ENCODE measurements at places on chromosomes 12 and 14.

DNA sequence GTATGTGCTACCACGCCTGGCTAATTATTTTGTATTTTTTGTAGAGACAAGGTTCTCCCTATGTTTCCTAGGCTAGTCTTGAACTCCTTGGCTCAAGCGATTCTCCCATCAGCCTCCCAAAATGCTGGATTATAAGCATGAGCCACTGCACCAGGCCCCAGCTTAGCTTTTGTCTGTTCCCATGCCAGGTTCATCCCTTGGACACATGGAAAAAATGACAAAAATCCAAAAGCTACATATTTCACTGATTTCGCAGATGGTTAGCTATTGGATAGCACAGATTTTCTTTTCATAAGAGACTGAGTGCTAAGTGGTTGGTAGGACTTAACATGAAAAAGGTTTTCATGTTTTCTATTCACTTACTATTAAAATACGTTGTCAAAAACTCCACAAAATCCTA, 286.6 kb upstream of the KITLG start:
- DNase-seq = no peak

DNA sequence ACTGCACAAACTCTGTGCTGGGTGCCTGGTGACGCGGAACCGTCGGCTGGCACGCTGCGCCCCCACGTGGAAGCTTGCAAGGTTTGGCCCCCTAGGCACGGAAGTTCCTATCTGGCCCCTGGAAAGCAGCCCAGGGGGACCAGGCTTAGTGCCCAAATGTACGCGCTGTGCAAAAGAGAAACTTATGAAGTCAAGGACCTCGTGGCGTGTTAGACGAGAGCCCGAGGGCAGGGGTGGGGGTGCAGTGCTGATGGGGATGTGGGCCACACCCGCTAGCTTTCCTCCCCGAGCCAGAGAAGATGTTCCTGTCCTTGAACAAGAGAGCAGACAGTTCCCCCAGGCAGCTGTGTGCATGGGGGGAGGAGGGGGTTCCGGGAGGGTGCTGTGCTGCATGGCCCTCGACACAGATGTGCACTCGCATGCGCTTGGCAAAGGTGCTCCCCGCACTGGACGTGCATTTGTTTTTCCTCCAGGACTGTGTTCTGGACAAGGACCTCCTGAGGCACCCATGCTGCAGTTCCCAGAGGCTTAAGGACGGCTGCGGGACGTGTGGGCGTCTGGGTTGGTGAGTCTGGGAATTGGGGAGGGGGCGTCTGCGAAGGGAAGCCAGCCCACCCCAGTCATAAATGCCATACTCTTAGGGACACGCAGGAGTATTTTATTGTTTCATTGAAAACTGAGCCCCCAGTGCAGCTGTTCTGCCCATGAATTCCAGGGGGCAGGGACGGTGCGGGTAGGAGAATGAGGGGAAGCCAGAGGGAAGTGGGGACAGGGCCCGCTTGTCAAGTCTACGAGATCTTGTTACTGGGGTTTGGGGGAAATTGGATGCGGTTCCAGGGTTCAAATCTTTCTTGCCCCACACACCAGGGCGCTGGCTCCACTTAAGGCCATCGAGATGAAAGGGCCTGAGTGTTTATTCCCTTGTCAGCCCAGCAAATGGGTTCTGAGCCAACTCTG, 80.0 kb downstream of the NTF3 start:
- no peak for DNase-seq

- DNase-seq = no peak
These were observed 100.3 kb downstream of the ESR2 start for GRCh38 chr14:64193821-64194220.

GRCh38 chr14:103370087-103370486, 15.1 kb upstream of the MARK3 start:
- no peak for DNase-seq

GRCh38 chr14:102162487-102162886, 22.8 kb downstream of the WDR20 start:
- DNase-seq = no peak

DNA sequence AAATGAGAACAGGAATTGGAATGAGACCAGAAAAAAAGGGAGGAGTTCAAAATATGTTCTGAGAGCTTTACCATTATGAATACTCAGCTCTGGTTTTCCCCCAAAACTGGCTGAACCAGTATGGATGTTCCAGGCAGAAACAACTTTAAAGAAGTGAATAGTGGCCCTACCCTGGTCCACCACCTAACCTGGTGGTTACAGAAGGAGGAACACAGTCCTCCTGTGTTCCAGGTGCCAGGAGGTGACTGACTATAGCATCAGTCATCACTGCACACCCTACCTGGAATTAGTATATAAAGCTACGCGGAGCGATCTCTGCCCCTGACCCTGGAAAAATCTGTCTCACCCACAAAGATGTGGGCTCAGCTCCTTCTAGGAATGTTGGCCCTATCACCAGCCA, at the start of gene A2ML1:
TSS of gene A2ML1 (plus strand) at position 324 of the 400 bp plus-strand sequence. CDS start at position 355, 31 bp downstream.
- DNase-seq = no peak

DNA sequence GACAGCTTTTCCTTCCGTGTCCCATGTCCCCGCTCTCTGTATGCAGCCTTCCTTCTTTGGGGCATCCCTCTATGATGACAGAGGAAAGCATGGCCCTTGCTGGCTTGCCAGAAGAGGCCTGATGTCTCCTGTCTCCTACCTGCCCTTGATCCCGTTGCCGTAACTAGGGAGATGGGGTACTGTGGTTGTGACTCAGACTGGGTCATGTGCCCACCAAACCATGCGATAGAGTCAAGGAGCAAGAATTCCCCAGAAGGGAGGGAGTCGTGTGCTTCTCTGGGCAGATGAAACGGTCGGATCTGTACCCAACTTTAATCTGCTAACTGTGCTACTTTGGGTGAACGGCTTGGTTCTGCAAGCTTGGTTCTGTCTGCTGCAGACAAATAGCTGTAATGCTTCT, 99.1 kb upstream of the DYNC1H1 start:
- DNase-seq = no peak

DNA sequence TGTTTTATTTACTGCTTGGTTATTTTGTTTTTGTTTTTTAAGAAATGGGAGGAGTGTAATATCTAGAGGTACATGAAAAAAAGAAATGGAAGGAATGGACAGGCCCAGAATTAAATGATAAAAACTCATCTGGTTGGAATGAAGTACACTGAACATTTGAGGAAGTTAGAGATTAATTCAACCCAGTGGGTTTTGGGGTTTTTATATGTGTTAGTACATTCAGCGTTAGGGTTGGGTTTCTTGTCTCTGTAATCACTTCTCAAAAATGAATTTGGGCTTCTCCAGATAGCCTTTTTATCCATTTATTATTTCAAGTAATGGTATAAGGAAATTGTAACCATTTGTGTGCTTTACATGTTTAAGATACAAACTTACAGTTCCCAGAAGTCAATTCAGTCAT, 19.5 kb upstream of the NUP107 start:
- DNase-seq = no peak

- DNase-seq = no peak
These were observed 598 bp downstream of the UBE2N start for GRCh38 chr12:93441081-93441616.

DNA sequence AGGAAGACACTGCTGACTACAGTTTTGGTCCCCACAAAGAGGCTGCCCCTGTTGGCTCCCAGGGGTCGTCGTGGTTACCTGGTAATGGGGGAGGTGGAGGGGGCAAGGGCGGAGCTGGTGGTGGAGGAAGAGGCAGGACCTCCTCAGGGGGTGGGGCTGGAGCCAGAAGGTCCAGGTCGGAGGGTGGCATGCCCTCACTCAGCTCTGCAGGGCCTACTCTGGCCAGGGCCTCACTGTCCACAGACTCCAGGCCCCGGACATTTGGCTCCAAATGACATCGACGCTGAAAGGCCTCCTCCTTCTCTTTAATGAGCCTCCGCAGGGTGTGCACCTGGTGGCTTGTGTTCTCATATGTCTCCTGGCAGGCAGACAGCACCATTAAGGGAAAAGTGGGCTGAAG, 28.5 kb downstream of the PRPF40B start:
- DNase-seq = no peak

GRCh38 chr14:67778792-67779191, 37.6 kb downstream of the ZFYVE26 start:
- DNase-seq = no peak

DNA sequence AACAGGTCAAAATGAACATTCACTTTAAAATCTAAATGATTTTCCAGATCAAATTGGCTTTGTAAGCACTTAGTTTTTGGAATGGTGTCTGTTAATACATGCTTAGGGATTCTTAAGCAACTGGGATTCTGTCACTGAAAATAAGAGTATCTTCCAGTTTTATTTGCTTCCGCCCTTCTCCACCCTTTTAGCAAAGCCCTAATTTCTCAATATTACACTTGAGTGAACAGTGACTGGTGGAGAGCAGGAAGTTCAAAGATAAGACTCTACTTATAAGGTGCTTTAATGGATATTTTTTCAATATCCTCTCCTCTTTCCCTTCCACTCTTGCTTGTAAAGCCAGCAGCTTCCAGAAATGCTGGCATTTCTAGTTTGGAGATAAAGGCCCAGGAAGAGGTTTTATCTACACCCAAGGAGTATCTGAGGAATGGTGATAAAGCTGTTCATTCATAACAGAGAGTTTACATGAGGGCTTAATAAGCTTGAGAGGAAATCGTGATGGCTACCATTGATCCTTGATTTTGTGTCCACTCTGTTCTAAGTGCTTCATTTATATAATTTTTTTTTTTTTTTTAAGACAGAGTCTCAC, 265.9 kb upstream of the PRICKLE1 start:
- DNase-seq = no peak

DNA sequence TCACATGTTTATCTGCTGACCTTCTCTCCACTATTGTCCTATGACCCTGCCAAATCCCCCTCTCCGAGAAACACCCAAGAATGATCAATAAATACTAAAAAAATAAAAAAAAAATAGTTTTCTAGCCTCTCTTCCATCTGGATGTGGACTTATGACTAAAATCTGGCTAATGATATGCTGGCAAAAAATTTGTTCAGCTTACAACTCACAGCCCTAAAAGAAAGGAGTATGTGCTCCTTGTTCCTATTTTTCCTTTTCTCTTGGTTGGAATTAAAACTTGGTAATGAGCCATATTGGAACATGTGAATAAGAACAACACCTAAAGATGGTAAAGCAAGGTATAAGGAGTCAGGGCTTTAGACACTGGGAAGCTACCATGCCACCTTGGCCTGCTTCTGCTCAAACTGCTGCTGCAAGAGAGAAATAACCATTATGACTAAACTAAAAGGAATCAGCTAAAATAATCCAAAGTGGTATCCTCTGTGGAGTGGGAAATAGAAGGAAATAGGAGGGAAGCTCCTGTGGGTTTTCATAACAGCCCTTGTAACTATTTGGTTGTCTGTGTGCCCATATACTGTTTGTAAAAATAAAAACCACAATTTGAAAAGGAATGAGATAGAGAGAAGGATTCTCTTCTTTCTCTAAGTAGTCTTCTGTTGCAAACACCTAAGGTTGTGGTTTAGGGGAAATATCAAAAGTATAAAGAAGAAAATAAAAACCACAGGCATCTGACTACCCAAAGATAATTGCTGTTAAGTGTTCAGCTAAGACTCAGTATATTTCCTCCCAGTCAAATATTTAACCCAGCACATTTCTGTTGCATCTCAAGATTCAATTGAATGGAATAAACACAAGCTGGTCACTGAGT, 53.8 kb downstream of the SDR9C7 start:
- no peak for DNase-seq

GRCh38 chr12:96044017-96044942, 8.9 kb upstream of the LTA4H start:
- DNase-seq = no peak

- no peak for DNase-seq
These were observed 22.2 kb upstream of the GPRC5D start for GRCh38 chr12:12974211-12974610.

DNA sequence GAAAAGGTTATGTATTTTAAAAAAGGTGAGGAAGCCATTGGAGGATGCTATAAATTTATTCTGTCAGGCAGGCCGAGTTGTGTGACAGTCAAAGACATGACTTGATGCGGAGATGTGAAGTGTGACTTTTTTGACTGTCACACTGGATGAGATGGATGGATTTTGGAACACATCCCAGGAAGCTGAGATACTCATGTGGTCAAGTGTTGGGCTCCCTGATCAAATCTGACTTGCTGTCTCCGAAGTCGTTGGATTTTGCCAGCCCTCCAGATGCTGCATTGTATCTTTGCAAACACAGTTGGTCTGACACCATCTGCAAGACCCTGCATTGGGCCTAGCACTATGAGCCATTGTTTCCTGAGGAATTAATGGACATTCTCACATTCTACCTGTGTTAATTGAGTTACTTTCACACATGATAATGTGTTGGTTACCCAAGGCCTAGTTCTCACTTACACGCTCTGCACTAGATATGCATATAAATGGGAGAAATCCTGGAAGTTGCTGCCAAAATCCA, 204.0 kb upstream of the PRKD1 start:
- DNase-seq = no peak

DNA sequence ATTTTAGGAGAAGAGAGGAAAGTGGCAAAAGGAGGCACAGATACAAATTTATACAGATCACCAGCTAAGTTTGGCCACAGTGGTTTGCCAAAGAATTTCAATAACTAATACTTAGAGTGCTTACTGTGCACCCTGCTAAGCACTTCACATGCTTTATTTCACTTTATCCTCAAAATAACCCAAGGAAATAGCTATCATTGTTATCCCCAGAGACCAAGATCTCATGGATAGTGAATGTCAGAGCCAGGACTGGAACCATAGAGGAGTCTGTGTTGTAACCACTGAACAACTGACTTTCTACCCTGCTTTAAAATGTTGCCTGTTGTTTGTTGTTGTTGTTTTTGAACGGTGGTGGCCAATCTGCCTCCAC, 1.3 kb upstream of the TCP11L2 start:
- DNase-seq = no peak

- no peak for DNase-seq
These were observed 2.5 kb downstream of the AJUBA start for GRCh38 chr14:22979748-22980392.

- DNase-seq = no peak
These were observed 417.1 kb downstream of the AEBP2 start for GRCh38 chr12:19856389-19856788.

GRCh38 chr14:84375235-84375634, 1154.7 kb upstream of the FLRT2 start:
- no peak for DNase-seq

- no peak for DNase-seq
These were observed 42.9 kb downstream of the BRAP start for GRCh38 chr12:111642681-111643426.

GRCh38 chr12:71125515-71125914, 32.3 kb downstream of the TSPAN8 start:
- no peak for DNase-seq

DNA sequence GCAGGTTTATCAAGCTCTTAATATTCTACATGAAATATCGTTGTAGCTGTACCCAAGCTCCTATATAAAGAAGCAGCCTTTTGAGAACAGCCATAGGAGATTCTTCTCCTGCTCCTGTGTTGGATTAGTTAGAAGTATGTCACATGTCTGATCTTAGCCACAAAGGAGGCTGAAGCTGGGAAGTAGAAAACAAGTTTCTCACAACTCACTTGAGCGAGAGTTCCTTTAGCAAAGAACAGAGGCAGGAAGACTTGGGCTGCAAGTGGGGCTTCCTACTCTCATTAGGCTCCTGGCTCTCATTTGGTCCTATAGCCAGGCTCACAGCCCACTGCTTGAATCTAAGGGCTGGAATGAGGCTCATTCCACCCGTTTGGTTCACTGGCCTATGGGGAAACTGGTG, 281.9 kb downstream of the BTG1 start:
- no peak for DNase-seq

- no peak for DNase-seq
These were observed 262.7 kb downstream of the SYT1 start for GRCh38 chr12:79127271-79127751.
